ENCODE measurements at places on chromosomes 6 and 20.

GRCh38 chr6:16741112-16742016, 19.9 kb downstream of the ATXN1 start:
- no peak for DNase-seq

DNA sequence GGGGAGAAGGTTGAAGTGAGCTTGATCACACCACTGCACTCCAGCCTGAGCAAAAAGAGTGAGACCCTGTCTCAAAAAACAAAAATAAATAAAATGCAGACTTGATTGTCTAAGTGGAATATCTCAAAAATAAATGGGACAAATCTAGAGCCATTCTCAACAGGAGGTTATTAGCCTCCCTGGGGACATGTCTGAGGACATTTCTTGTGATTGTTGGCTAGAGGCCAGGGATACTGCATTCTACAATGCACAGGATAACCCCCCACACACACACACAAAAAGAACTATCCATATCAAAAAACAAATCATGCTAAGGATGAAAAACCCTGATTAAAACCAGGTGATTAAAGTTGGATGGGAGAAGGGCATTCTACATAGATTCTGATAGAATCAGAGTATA, 37.5 kb downstream of the FAM217A start:
- no peak for DNase-seq

DNA sequence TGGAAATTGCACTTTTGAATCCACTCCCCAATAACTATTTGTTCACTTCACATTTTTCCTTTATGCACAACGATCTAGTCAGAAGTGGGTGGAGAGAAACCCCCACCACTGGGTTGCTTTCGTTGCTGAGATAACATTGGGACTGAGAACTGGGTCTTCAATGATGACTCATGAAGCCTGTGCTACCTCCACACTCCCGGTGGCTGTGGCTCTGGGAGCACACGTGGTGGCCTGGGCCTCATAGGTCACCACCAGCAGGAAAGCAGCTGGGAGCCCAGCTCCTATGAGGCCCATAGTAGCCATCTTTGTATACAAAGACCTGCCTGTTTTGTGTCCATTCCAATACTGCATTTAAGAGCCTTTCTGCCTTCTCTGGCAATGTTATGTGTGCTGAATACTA, 178.0 kb upstream of the SASH1 start:
- no peak for DNase-seq

DNA sequence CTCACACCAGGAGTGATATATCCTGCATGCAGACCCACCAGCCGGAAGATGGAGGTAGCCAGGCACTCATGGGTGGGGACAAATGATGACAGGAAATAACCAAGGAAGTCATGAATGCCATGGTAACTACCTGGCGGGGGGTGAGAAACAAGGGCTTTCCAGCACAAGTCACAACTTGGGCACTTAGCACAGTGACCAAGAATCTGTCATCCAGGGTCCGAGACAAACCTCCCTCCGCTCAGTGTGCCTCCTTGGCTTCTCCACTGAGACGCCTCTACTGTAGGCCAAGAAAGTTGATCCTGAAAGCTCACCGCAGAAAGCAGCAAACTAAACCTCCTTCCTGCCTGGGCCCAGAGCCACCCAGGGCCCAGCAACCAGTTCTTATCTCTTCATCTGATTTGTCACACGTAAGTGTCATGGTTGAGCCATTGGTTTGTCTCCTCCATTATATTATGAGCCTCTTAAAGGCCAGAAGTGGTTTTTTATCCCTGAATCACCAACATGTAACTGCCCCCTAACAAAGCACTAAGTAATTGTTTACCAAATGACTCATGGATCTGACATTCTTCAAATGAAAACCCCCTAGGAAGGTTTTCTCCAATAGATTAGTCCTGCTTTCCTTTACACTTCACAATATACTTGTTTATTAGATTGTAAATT, 84.3 kb upstream of the TAB2 start:
- DNase-seq = peak; percentile 37

DNA sequence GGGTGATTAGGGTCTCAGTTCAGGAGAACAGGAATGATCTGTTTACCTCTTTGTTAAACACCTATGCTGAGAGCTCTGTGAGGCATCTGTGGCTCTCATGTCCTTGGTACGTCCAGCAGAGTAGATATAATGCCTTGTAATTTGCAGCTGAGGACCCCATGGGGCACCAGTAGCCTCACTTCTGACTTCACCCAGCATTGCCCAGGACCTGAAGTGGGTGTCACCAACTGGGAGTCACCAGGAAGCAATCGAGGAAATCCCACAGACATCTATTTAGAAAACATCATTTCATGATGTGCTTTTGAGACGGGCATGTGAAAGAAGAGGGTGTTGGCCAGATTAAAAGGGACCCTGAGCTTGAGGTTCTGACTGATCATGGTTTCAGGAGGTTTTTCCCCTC, 8.8 kb downstream of the EDN3 start:
- no peak for DNase-seq
